ENCODE measurements at places on chromosomes 4 and X. TPM values are rescaled to one million over a fixed set of nuclear protein-coding genes. Genes with fewer than 3 reads are reported as not detected.

Gene EXOC1L
- not detected for total RNA-seq

Gene VCX2
- total RNA-seq: not detected

Gene TBX22
- total RNA-seq: not detected

Gene HSFX3
- total RNA-seq: not detected

Gene PCDH19
- total RNA-seq: 1.1 TPM

Gene MAGEE2
- total RNA-seq: not detected

Gene RNF150
- total RNA-seq: 0.22 TPM

Gene MAGED4B
- total RNA-seq: 1.2 TPM

Gene FOXP3
- total RNA-seq: not detected

Gene CT45A1
- not detected for total RNA-seq

Gene PLXNB3
- 7.0 TPM for total RNA-seq

Gene APOOL
- total RNA-seq: 13.0 TPM

Gene CDKL2
- total RNA-seq: 0.65 TPM

Gene NWD2
- total RNA-seq: not detected

Gene SHROOM2
- total RNA-seq: 14.1 TPM

Gene CXXC4
- 0.36 TPM for total RNA-seq

Gene TMPRSS11F
- total RNA-seq: not detected

Gene NOX1
- not detected for total RNA-seq

Gene SULT1E1
- total RNA-seq: 30.9 TPM

Gene COL25A1
- 7.8 TPM for total RNA-seq

Gene SYN1
- total RNA-seq: not detected

Gene TACR3
- not detected for total RNA-seq

Gene MUC7
- not detected for total RNA-seq

Gene TXK
- 0.79 TPM for total RNA-seq

Gene ADAM29
- total RNA-seq: not detected

Gene GLUD2
- 3.4 TPM for total RNA-seq

Gene GALNTL6
- total RNA-seq: not detected

Gene CHST7
- total RNA-seq: 20.1 TPM

Gene OTUD6A
- total RNA-seq: not detected

Gene HPGDS
- total RNA-seq: not detected

Gene SLC9B1
- total RNA-seq: 0.22 TPM

Gene NAP1L2
- total RNA-seq: 2.0 TPM

Gene DSPP
- not detected for total RNA-seq

Gene MAGEA1
- total RNA-seq: not detected

Gene CAMK2D
- 54.1 TPM for total RNA-seq
